ENCODE measurements at places on chromosomes 1 and 21.

DNA sequence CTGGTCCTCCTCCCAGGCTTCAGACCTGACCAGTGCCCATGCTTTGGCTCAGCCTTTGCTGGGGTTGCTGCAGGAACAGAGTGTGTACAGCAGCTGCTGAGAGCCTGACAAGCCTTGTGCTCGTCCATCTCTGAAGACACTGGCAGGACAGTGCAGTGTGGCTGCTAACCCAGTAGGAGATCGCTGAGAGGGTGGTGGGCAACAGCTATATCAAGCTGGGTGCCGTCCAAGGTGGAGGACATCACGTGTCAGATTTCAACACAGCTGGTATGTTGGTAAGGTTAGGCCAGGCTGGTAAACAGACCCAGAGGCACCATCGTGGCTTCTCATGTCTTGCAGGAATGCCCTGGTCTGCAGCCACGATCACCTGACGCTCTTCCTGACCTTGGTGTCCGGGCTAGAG lies 17.9 kb upstream of the SLC25A34 start:
- DNase-seq = no peak

- no peak for DNase-seq
Measured at GRCh38 chr1:32984090-32984454, 19.5 kb upstream of the RNF19B start.

- DNase-seq = no peak
Measured at GRCh38 chr1:4916610-4917009, 262.2 kb downstream of the AJAP1 start.

DNA sequence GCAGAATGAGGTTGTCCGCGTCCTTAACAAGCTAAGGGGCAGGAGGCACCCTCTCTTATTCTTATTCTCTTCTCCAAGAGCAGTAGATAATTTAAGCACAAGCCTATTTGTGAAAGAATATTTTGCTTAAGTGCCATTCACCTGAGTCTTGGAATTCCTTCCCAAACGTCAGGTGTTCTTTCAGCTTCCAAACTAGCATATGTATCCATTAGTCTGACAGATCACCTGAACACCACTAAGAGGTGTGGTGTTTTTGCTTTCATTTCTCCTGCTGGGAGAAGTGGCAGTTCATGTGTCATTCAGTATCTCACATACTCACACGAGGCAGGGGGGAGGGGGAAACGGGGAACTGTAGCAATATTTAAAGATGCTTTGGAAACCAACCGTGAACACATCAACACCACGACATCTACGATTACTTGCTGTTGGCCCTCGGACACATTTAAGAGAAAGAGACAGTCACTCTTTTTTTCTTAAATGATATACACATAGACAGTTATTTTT lies 45.5 kb upstream of the RBM15 start:
- DNase-seq = no peak

- no peak for DNase-seq
Measured at GRCh38 chr1:164836614-164837018, 277.6 kb downstream of the PBX1 start.
